Left lung (tissue), 14 donors: ENCODE measurements at places on chromosomes 3 and 15.

GRCh38 chr15:69232765-69233164 lies 65.9 kb upstream of the PAQR5 start:
- DNase-seq, result no peak

DNA sequence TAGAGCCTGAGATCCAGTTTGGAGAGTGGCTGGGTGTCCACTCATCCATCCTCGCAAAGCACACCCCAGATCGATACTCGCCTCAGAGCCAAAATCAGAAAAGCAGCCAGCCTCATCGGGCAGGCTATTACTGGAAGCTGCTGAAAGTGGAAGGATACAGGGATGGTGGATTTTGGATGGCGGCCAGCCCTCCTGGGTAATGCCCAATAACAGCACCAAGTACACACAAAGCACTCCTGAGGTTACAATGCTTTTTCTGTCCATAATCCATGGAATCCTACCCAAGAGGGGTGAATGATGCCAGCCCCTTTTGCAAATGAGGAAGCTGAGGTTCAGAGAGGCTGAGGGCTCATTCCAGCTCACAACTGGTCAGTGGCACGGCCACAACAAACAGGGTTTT lies 93.1 kb upstream of the SLC6A11 start:
- DNase-seq, result no peak

- DNase-seq, result no peak
Measured at GRCh38 chr15:75194397-75194796, 7.3 kb upstream of the C15orf39 start.

- DNase-seq, result no peak
Measured at GRCh38 chr15:38541026-38541425, 23.6 kb downstream of the RASGRP1 start.

DNA sequence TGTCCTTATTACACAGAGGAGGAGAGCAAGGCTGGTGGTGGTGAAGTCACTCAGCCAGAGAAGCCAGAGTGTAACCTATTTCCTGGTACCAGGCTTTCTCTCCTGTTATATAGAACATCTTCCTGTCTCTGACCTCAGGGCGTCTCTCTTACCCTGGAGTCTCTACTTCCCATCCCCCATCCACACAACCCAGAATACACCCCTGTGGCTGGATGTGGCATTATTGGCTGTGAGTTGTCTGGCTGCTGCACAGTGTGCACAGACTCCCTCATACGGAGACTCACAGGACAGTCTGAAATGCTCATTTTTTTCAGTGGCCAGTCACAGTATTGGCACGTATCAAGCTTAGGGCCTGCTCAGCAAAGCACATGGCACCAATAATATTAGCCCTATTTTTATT lies 8.6 kb downstream of the PODXL2 start:
- no peak for DNase-seq

- peak; percentile 82 for DNase-seq
Measured at GRCh38 chr15:101006931-101007691, 88.0 kb downstream of the LRRK1 start.

DNA sequence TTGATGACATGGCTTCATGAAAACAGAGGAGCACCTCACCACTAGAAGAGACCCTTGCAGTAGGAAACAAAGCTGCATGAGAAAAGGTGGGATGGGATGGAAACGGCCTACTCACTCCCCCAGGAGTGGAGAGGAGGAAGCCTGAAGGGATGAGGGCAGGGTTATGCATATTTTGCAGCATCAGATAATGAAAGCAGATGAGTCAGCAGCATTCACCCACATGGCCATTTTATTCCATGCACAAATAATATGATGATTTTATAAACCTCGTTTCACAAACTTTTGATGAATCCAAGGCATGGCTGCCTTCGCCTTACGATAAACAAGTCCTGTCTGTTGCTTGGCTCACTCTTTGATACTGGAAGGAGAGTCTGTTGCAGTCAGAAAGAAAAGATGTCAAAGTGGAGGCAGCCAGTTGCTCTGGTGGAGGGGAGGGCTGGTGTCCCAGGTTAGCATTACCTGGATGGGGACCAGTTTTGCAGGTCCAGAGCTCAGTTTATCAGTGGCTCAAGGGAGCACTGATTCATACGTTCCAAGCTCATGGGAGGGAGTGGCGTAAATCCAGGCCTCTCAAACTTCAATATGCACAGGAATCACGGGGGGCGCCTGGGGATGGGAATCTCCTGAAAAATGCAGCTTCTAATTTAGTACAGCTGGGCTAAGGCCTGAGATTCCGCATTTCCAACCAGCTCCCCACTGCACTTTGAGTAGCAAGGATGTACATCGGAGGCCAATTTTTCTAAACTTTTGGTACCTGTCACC lies 9.2 kb upstream of the EHD4 start:
- DNase-seq, result no peak

GRCh38 chr15:70703096-70703878 lies 60.1 kb downstream of the UACA start:
- no peak for DNase-seq

DNA sequence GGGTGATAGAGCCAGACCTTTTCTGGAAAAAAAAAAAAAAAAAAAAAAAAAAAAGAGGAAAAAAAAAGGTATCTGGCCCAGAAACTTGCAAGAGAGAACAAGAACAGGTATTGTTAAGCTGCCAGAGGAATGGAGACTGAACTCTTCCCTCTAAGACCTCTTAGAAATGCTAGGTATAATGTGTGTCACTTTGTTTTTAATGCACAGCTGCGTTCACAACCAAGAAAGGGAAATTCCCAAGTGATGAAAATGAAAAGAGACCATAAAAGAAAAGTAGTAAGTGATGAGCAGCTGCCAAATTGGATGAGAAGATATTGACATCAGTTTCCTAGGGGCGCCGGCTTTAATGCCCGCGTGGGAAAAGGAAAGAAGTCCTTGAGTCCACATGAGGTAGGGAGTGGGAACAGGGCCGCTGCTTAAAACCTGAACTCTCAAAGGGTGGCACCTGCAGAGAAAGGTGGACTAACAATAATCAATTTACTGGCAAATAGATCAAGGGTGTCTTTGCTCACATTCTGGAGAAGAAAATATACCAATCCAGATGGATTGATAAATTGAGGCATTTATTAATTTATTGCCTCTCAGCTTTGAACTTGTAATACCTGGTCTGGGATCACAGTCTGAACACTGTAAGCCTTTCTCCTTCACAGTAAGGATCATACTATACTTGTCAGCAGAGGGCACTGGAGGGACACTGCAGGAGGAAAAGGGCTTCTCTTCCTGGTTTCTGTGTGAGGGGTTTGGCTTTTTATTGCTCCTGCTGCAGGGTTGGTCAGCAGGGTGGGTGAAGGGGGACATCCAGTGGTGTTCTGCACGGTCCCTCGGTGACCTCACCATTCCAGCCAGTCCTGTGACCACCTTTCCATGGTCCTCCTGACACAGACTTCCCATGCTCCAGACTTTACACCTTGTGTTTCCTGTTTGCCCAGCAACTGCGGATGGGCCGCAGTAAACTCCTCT lies 131.6 kb downstream of the AQP9 start:
- DNase-seq, result peak; percentile 24

GRCh38 chr3:146839727-146840375 lies 234.7 kb upstream of the PLSCR5 start:
- DNase-seq, result no peak
